ENCODE measurements at places on chromosomes 5 and 9.

DNA sequence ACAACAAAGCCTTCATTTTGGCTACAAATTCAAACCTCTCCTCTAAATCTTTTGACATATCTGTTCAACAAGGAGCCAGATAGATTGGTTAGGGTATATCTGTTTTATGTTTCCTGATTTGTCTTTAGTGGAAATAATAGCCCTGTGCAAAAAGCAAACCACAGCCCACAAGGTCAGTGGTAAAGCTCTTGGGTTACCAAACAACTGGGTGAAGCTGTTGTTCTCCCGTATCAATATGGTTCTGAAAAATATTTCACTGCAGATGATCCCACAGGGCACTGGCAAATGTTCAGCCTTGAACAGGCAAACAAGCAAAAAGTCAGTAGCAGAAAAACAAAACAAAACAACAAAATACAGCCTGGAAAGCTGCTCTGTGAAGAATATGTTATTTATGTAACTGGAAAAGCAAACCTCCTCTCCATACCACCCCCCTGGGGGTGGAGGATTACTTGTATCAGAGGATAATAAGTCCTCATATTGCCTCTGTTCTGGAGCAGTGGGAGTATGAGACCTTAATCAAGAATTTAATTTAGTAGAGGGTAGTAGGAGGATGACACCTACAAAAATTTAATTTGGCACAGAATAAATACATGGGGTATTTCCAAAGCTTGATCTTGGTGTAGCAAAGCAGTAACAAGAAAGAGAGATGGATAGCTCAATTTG lies 20.8 kb upstream of the PTBP3 start:
- DNase-seq, result no peak

DNA sequence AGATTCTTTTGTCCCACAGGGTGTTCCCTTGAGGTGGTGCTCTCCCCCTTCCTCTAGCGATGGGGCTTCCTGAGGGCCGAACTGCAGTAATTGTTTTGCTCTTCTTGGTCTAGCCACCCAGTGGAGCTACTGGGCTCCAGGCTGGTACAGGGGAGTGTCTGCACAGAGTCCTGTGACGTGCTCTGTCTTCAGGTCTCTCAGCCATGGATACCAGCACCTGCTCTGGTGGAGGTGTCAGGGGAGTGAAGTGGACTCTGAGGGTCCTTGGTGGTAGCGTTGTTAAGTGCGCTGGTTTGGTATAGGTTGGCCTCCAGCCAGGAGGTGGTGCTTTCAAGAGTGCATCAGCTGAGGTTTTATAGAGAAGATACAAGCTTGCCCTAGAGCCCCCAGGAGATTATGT lies 20.4 kb upstream of the CEP72 start:
- DNase-seq, result no peak

DNA sequence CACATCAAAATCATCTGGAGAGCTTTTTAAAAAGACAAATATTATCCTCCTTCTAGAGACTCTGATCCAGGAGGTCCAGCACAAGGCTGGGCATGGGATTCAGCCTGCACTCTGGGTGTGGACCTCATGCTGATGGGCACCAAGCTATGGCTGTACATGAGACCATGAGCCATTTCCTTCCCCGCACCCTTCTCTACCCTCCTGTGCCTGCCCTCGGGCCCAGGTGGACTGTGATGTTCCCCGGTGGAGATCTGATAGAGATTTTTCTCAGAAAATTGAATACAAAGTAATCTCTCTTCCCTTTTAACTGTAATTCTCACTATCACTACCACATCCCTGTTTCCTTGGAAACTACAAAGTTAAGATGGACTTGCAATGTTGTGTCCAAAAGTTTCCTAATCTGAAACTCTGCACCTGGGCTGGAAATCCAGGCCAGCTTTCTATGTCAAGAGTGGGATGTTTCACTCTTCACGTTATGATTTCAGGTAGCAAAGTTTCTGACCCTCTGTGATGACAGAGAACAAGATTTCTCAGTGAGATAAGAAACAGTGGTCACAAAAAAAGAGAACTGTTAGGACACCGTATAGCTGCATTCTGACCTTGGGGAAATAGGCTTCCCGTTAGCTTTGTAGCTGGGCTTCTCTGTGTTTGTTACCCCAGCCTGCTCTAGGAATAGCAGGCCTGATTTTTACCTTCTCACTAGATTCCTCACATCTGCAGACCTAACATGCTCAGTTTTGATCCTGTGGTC lies 11.5 kb downstream of the SFXN1 start:
- DNase-seq, result no peak

DNA sequence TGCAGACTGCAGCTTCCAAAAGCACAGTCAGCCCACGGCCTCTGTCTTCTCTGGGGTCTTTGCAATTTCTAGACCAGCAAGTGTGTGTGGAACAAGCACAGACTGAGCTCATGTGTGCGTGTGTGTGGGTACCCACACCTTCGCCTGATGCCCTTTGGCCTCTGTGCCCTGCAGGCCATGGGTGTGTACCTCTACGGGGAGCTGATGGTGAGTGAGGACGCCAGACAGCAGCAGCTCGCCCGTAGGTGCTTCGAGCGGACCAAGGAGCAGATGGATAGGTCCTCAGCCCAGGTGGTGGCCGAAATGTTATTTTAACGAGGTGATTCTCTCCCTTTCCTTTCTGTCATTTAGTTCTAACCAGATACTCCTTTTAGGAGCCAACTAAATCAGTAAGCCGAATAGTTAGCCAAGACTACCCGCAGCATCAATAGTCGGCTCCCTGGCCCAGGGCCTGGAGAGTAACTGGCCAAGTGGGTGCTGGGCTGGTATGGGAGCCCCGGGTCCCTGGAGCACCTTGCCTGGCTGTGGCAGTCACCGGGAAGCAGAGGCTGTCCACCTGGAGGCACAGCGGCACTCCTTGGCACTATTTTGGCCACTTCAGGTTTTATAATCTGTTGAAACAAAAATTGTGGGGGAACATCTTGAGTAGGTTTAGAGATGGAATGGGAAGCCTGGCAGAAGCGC lies 235.0 kb downstream of the FANCC start:
- DNase-seq, result no peak

DNA sequence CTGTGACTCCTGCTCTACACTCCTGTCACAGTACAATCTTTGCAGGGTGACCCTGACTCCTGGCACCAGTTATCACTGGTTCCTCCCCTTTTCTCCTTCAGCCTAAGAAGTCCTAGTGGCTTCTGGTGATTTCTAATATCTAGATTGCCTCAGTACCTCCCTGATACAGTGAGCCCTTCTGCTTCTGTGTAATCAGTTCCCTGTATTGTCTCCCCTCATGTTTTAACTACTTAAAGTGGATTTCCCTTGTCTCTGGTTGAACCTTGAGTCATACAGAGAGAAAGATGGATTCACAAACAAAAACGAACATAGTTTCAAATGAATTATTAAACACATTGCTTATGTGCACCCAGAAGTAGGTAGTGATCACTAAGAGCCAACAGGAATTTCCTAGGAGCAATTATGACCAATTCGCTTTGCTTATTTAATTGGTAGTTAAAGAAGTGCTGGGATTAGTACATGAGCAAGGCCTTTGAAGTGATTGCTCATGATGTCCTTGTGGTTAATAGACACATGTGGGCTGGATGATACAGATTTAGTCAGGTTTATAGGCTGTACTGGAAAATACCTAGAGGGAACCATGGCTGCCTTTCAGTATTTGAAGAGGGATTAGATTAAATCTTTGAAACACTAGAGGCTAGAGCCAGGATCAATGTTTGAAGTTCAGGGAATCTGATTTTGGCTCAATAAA lies 145.8 kb upstream of the MEF2C start:
- DNase-seq, result no peak

- DNase-seq, result no peak
Observed at GRCh38 chr5:111950660-111951059, 193.7 kb upstream of the NREP start.

GRCh38 chr9:118522093-118523028 lies 818.2 kb downstream of the TLR4 start:
- no peak for DNase-seq

DNA sequence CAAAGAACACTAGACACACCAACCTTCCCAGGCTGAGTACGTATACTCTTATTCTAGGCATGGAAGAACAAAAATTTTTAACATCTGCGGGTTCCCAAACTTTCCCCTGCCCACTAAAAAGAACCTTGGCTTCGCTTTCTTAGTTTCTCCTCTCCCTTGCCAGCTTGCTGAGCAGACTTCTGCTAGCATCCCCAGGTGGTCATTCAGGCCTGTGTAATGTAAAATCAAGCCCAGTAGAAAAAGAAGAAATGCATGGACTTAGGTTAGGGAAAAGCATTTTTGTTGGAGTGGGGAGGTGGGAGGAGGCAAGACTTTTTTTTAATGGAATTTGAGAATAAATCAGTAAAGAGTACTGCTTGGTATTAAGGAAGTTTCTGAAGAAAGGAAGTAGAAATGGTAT lies 331.0 kb upstream of the TLE4 start:
- DNase-seq, result no peak

GRCh38 chr5:1410156-1411014 lies 34.9 kb downstream of the SLC6A3 start:
- no peak for DNase-seq

GRCh38 chr5:37212096-37212495 lies 37.1 kb downstream of the CPLANE1 start:
- no peak for DNase-seq

DNA sequence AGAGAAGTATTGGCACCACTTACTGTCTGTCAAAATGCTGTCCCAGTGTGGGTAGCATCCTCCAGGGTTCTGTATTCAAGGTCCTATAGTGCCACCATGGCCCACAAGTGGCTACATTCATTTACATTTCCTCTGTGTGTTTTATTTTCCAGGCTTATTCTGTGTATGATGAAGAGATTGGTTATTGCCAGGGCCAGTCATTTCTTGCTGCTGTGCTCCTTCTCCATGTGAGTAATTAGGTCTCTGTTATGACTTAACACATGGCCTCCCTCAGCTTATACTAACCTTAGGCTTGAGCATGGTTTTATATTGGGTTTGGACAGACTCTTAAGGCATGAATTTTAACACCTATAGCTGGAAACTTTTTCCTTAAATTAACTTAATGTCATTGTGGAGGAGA lies 36.7 kb downstream of the GPR21 start:
- DNase-seq, result no peak

DNA sequence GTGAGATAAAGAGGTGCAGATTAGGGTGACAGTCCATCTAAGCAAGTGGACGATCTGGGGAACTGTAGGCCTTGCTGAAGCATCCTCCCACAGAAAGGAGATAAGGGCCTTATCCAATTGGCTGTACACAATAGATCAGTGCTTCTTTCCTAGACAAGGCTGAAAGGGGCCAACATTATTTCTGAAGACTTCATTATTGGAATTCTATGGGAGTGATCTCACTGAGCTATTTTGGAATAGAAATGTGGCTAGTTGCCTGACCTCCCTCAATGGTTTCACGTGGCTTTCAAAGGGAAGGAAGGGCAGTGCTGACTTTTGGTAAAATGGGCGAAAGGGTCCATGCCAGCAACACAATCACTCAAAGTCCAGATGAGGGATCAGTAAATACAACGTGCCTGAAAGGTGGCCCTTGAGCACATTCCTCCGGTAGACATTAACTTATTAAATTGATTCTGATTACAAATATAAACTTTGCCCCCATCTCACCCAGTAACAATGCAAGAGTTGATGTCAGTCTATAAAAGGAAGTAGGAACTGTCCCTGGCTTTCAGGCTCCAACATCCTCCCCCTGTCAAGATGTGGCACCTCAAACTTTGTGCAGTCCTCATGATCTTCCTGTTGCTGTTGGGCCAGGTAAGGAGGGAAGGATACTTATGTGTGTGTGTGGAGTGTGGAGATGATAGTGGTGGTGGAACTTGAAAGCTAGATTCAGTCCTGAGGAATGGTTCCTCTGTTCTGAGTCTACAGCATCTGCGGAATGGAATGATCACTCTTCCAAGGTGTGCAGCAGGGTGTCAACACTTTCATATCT lies at the start of gene LEAP2:
LEAP2 (plus strand) TSS at position 550 of the 811 bp plus-strand sequence; CDS start at position 577, 27 bp downstream.
- no peak for DNase-seq

DNA sequence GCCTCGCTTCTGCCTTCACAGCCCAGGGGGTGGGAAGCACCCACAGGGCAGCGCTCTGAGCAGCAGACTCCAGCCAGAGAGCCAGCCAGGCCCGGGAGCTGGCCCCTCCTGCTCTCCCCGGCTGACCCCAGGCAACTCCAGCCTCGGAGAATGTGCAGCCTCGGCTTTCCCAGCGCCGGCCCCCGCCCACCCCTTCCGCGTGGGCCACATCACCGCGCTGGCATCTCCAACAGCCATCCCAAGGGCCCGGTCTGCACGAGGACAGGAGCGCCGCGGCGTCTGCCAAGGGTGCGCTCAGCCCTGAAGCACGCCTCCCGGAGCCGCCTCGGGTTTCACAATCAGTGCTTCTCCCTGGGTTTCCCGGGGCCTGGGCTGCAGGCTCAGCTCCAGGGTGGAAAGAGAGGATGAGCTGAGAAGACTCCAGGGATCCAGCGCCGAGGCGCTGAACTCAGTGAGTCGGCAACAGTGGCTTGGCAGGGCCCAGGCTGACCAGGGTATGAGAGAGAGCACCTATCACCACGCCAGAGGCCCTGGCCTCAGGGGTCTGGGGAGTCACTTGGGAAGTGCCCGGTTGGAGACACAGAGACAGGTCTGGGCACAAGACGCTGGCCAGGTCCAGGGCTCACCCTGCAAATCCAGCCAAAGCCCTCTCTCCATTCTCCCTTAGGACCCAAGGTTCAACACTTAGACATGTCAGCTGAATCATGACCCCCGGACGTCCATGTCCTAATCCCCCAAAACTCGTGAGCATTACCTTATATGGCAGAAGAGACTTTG lies 79.6 kb downstream of the ADAMTS2 start:
- DNase-seq, result peak; percentile 62

- DNase-seq, result no peak
Observed at GRCh38 chr5:65570598-65571226, 7.6 kb downstream of the PPWD1 start.

DNA sequence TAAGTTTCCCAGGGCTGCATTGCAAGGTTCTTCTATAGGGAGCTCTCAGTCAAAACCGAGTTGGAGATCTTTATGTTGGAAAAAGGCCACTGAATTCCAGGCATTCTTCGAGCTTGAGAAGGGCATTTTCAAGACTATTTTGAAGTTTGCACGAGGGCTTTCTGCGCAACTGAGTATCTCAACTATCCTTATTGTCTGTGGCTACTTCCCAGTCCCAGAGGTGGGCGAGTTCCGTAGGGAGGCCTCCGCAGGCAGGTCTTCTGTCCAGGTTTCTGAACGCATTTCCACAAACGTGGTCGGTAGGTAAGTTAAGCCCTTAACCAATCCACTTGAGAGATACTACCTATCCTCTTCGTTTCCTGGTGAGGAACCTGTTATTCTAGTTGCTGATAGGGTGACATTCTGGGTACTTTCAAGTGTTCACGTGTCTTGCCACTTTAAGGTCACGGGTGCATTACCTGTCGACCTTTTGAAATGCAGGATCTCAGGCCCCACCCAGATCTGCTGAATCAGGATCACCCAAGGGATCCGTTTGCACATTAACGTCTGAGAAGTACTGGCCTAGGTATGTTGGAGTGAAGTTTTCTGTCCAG lies 51.4 kb upstream of the TJP2 start:
- no peak for DNase-seq

- no peak for DNase-seq
Observed at GRCh38 chr9:8677741-8678140, 878.2 kb upstream of the DMAC1 start.

- DNase-seq, result no peak
Observed at GRCh38 chr5:120790339-120790738, 326.2 kb downstream of the PRR16 start.

GRCh38 chr5:144794922-144795321 lies 624.2 kb downstream of the KCTD16 start:
- no peak for DNase-seq

- DNase-seq, result no peak
Observed at GRCh38 chr5:115456056-115456455, 88.5 kb downstream of the FEM1C start.

Measured in omental fat pad (tissue), 4 donors.